ENCODE measurements at places on chromosomes 16 and 17.

DNA sequence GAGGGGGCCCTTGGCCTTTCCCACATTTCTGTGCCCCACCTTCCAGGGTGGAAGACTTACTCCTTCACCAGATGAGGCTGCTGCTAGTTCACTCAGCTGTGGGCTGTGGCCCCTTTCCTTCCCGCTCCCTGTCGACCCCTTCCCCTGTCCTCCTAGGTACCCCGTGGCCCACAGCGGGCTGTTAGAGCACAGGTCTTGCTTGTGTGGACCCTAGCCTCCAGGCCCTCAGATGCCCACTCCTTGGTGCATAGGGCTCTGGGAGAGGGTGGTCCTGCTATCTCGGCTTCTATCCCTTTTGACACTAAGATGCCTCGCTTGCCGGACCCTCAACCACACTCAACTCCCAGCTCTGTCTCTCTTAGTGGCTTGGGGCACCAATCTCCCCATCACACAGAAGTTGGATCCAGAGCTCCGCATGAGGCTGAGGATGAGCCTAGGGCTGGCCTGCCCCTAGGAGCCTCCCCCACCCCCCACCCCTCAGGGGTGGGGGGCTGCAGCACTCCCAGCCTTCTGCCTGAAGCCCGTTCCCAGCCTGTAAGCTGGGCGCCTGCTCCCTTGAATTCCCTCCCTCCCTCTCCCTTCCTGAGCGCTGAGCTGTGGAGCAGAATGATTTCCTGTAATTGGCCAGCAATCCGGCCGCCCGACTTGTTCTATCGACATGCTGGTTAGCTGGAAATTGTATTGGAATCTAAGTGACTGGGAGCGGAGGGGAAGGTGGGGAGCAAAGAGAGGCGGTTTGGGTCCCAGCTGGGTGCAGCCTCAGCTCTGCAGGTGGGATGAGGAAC, 30.9 kb downstream of the DCAKD start:
- DNase-seq = no peak

GRCh38 chr16:81544261-81544660, 99.7 kb downstream of the CMIP start:
- no peak for DNase-seq

DNA sequence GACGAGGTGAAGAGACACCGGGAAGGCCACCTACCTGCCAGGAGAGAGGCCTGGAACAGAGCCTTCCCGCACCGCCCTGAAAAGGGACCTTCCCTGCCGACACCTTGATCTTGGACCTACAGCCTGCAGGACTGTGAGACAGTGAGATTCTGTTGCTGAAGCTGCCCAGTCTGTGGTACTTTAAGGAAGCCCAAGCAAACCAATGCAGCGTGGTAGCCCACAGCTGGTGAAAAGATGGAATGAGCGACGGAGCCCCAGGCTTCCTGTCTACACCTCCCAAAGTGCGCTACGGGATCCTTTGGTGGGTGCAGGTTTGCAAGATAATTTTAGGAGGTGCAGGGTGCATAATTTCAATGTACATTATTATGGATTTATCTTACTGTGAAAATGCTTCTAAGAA, 33.9 kb downstream of the TNFRSF13B start:
- no peak for DNase-seq

GRCh38 chr16:2278956-2279800, 11.3 kb upstream of the RNPS1 start:
- DNase-seq = no peak

DNA sequence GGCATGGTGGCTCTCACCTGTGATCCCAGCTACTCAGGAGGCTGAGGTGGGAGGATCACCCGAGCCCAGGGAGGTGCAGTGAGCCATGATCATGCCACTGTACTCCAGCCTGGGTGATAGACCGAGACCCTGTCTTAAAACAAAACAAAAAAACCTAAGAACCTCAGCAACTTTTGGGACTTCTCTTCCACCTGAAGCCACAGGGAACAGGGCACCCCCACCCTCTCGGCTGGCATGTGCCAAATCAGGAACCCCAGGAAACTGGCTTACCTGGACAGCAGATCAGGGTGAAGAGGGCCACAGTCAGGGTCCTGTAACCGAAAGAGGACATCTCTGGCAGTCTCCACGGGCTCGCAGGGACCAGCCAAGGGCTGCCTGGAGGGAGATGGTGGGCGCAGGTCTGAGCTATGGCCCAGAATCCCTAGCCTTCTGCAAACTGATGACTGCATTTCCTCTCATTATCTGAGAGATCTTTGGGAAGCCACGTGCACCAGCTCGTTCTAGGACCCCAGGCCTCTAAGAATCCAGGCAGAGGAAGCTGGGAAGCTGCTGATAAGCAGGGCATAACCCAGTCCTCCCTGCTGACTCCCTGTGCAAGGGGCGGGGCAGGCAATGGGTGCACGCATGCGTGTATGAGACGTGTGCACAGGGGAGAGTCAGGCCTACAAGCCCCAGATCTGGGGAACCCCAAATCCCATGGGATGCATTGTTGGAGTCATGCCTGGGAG, 8.4 kb downstream of the PRR29 start:
- DNase-seq = no peak

DNA sequence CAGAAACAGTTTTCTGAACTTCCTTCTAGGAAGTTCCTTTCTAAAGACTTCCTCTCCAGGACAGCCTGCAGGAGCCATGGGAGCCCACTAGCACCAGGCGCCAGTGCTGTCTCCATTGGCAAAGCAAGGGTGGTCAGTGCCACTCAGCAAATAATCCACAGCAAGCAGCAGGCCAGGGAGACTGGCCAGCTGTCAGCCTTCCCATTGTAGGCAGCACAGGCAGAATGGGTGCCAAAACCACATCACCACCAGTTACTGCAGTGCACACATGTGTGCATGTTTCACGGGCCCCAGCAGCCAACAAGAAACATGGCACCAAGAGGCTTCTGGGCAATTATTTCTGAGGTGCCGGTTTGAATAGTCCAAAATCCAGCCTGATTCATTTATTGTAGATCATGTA, 26.7 kb downstream of the DNASE1 start:
- no peak for DNase-seq

DNA sequence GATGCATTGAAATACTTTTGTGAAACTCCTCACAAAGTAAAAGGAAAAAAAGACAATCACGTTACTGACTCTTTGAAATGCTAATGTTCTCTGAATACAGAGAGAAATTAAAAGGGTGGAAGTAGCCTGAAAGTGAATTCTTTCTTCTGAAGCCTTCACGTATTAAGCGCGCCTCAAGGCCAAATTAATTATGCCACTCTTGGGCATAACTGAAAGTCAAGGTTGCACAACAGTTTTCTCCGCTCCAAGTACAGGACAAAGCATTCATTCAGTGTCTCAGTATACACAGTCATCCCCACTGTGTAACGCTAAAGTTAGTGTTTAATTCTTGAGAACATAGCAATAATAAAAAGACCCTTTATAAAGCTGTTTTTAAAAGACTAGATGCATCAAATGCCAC, 21.5 kb downstream of the PARN start:
- DNase-seq = no peak

GRCh38 chr17:28346746-28347246, 10.5 kb downstream of the POLDIP2 start:
- no peak for DNase-seq

DNA sequence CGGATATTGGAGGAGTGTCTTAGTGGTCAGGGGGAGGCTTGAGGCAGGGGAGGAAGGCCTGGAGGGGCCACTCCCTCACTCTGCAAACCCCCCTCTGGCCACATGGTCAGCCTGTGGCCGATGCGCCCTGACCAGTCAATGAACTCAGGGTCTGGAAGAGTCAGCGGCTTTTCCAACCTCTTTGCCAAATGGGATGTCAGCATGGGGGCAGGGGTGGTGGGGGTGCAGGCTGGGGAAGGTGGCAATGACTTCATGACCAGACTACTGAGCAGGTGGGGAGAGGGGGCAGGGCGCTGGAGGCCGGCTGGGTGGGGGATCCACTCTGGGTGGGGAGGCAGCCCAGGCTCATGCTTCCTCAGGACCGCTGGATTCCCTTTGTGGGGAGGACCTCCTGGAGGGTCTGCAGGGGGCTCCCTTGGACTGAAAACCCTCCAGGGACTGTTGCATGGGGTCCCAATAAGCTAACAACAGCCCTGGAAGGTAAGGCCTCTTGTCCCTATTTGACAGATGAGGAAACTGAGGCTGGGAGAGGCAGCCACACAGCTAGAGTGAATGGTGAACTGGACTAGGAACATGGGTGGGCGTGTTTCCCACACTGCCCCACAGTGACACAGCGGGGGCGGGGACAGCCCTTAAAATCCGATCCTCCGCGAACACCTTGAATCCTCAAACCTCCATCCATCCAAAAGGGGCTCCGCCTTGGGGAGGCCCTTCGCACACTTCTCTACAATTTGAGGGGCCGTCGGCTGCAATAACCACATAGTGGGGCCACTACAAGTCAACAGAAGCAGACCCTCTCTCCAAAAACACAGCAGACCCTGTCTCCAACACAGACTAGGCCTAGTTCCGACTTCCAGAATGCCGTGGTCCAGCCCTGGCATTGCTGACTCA, 81.0 kb upstream of the TOB1 start:
- DNase-seq = no peak

DNA sequence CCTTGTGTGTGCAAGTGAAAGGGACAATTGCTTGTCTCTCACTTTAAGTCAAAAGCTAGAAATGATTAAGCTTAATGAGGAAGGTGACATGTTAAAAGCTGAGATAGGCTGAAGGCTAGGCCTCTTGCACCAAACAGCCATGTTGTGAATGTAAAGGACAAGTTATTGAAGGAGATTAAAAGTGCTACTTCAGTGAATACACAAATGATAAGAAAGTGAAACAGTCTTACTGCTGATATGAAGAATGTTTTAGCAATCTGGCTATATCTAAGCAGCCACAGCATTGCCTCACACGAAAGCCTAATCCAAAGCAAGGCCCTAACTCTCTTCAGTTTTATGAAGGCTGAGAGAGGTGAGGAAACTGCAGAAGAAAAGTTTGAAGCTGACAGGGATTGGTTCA, 71.0 kb downstream of the CDRT15 start:
- DNase-seq = no peak

GRCh38 chr16:4375717-4376116, 4.1 kb downstream of the VASN start:
- no peak for DNase-seq
